ENCODE measurements at places on chromosomes 4 and X.

DNA sequence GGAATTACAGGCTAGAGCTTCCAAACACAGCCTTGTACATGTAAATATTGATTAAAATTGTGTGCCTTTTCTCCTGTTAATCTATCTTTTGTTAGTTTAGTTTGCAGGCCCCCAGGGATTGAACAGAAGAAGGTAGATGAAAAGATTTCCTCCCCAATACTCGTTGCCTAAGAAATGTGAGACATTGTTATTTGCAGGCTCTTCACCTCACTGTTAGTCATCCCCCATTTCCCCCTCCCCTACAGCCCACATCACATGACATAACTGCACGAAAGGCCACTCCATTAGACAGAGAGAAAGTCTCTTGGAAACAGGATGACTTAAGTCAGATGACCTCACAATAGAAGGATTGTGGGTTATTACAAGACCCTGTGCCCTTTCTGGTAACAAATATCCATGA is 13.3 kb upstream of the MID1 start:
- DNase-seq = peak; percentile 94

GRCh38 chr4:54930226-54930625 is 195.2 kb downstream of the KDR start:
- DNase-seq = peak; percentile 85

GRCh38 chr4:7692451-7693236 is 247.0 kb downstream of the AFAP1 start:
- no peak for DNase-seq

DNA sequence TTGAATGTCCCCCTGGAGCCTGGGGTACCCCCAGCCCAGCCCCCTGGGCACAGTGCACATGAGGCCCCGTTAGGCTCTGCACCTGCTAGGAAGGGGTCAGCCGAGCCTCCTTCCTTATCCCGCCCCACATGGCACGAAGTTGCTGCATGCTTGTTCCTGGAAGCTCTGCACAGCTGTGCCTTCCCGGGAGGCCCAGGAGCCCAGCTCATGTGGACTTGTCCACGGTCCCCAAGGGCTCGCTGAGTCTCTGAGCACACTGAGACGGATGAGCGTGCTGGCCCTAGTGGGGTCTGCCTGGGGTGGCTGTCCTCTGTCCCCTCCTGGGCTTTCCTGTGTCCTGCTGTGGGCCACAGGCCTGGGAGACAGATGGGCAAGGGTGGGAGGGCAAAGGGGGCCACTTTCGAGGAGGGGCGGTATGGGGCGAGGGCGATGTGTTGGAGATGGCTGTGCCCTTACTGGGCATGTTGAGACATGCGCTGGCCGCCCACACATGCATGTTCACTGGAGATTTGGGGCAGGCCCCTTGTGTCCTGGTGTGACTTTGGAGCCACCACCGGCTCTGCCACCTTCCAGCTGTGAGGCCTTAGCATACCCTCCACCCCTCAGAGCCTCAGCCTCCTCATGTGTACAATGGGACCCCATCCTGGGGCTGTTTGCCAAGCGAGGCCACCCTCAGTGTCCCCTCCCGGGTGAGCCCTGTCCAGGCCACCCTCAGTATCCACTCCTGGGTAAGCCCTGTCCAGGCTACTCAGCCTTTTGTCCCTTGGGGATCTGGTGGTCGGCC is 237.6 kb downstream of the AFAP1 start:
- DNase-seq = no peak

GRCh38 chr4:159239629-159240028 is 136.8 kb downstream of the RAPGEF2 start:
- no peak for DNase-seq

- no peak for DNase-seq
Measured at GRCh38 chr4:88713782-88714181, 16.2 kb upstream of the NAP1L5 start.

GRCh38 chrX:13721371-13721770 is 13.0 kb downstream of the TRAPPC2 start:
- no peak for DNase-seq

GRCh38 chr4:968221-968620 is 5.1 kb downstream of the DGKQ start:
- DNase-seq = no peak

- DNase-seq = no peak
Measured at GRCh38 chr4:1623400-1623799, 60.7 kb downstream of the FAM53A start.

GRCh38 chr4:140996766-140997165 is 136.5 kb downstream of the RNF150 start:
- DNase-seq = peak; percentile 98

DNA sequence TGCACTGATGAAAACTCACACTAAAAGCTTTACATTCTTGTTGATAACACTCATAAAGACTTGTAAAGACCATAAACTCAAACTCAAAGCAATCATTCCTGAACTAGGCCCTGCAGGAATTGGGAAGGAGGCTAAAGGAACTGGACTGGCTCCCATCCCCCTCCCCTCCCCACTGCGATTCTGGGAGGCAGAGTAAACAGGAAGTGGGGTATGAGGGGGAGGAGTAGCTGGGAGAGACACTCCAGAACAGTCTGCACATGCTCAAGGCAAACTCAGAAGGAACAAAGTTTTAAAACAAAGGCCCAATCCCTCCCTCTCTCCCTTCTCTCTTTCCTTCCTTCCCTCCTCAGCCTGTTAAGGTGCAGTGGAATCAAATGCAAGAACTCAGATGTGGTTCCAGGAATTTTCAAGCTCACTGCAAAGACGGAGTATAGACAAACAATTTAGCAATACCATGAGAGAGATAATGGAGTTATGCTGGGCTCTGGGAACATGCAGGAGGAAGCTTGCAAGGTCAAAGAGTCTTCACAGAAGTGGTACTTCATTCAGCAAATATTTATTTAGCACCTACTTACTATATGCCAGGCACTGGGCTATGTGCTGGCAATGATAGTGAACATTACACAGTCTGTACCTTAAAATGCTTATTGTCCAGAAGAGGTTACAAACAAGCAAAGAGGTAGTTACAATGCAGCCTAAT is 15.9 kb downstream of the MID1IP1 start:
- DNase-seq = no peak

GRCh38 chr4:19947349-19947748 is 304.4 kb upstream of the SLIT2 start:
- DNase-seq = peak; percentile 73

GRCh38 chrX:107996124-107996523 is 14.0 kb upstream of the TEX13B start:
- no peak for DNase-seq

GRCh38 chr4:98577956-98578355 is 80.5 kb downstream of the TSPAN5 start:
- DNase-seq = peak; percentile 51

- DNase-seq = no peak
Measured at GRCh38 chrX:124395145-124395880, 49.0 kb downstream of the SH2D1A start.

- DNase-seq = no peak
Measured at GRCh38 chrX:48918301-48918642, 552 bp downstream of the PIM2 start.

- DNase-seq = peak; percentile 42
Measured at GRCh38 chrX:108312011-108312410, 126.2 kb downstream of the COL4A6 start.

- no peak for DNase-seq
Measured at GRCh38 chr4:30117433-30117832, 602.7 kb upstream of the PCDH7 start.

DNA sequence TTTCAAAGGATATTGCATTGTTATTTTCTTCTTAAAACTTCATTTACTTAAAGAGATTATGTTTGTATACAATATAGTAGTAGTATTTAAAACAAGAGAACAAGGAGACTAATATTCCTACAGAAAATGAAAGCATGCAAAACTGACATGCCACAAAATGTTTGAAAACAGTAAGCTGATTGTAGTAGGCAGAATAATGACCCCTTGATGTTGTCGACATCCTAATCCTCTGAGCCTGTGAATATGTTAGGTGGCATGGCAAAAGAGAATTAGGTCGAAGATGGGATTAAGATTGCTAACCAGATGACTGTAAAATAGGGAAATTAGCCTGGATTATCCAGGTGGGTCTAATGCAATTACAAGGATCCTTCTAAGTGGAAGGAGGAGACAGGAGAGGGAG is 522.2 kb upstream of the NR3C2 start:
- no peak for DNase-seq

DNA sequence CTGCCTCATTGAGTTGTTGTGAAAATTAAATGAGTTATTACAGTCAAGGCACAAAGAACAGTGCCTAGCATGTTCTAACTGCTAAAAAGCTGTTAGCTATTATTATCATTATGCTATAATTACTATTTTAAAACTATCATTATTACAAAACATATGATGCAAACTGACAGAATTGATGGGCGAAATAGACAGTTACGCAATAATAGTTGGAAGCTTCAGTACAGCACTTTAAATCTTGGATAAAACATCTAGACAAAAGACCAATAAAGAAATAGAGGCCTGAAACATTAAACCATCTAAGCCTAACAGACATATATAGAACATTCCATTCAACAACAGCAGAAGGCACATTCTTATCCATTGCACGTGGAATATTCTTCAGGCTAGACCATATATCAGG is 73.0 kb downstream of the TAB3 start:
- no peak for DNase-seq

- peak; percentile 64 for DNase-seq
Measured at GRCh38 chrX:22742174-22742573, 257.6 kb upstream of the DDX53 start.

DNA sequence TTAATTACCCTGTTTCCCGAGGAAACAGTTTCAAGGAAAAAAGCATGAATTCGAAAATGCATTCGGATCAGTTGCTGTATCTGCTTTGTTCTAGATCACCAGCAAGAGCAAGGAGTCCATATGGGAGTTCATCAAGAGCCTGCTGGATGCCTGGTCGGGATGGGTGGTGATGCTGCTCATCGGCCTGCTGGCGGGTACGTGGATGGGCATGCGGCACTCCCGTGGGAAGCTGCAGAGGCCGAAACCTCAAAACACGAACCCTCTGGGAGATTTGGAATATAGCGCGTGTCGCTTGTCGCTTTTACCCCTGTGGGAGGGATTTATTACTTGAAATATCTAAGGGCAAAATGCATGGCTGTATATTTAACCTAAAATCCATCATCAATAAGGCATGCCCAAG is 30.6 kb downstream of the CLCN4 start:
- no peak for DNase-seq

- DNase-seq = no peak
Measured at GRCh38 chr4:33149658-33150524, 2429.7 kb downstream of the PCDH7 start.

DNA sequence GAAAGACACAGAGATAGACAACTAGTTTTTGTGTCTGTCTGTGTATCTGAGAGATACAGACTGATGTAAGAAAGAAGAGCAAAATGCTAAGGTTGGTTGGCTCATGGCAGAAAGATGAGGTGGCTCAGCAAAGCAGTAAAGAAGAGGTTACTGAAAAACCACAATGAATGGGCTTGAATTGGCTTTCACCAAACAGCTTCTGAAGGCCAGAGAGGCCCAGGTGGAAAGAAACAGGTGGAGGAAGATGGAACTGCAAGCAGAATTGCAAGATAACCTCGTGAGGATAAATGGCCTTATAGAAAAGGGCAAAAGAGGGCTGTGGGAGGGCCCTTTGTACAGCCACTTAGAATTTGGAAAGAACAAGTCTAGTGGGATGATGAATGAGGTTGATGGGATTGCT is 39.6 kb downstream of the GAB3 start:
- DNase-seq = no peak
